ENCODE measurements at places on chromosomes 6 and 20.
A peak's percentile ranks its signal among the peaks of the same experiment; 100 is the strongest.

- DNase-seq, result peak; percentile 36
- H3K27me3 ChIP-seq, result peaks cover 5% of the 10 kb centered on the region
- no peak overlapping the region for H3K4me3 ChIP-seq
- H3K36me3 ChIP-seq, result peaks cover 10% of the 10 kb centered on the region
Observed at GRCh38 chr20:2816583-2817340, 598 bp downstream of the TMEM239 start.

DNA sequence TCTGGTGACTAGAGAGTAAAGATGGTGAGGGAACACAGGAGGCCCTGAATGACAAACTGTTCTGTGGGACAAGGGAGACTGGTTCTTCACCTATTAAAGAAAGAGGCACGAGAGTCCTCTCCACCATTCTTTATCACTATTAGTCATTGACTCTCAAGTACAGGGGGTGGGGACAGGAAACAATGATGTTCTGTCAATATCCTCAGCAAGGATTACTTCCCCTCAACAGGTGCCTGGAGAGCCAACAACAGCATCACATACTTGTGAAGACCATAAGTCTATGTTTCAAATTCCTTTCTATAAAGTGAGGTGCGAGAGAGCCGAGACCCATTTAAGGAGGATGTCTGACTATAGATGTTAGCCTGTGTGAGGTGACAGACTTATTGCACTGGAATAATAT, 72.4 kb upstream of the TBC1D7 start:
- DNase-seq, result no peak
- no peaks in the 10 kb centered on the region for H3K4me1 ChIP-seq
- H3K4me3 ChIP-seq, result no peak overlapping the region
- no peak overlapping the region for H3K27ac ChIP-seq

- H3K4me3 ChIP-seq, result no peak overlapping the region
- H3K4me1 ChIP-seq, result peaks cover 72% of the 10 kb centered on the region
- H3K27me3 ChIP-seq, result peaks cover 35% of the 10 kb centered on the region
- peaks cover 1% of the 10 kb centered on the region for H3K36me3 ChIP-seq
Observed at GRCh38 chr6:106092279-106092678, 6.1 kb downstream of the PRDM1 start.

- H3K27me3 ChIP-seq, result peaks cover 15% of the 10 kb centered on the region
- H3K4me1 ChIP-seq, result no peaks in the 10 kb centered on the region
- no peak overlapping the region for H3K27ac ChIP-seq
Observed at GRCh38 chr6:169931261-169931660, 179.8 kb downstream of the ERMARD start.

GRCh38 chr6:36594816-36595643, 868 bp downstream of the SRSF3 start:
- peaks cover 44% of the 10 kb centered on the region for H3K36me3 ChIP-seq
- peak; percentile 46 for DNase-seq
- H3K4me1 ChIP-seq, result peaks cover 47% of the 10 kb centered on the region

- peak overlapping the region; percentile 94 for H3K27ac ChIP-seq
- DNase-seq, result no peak
- H3K4me1 ChIP-seq, result peaks cover 23% of the 10 kb centered on the region
- H3K36me3 ChIP-seq, result peaks cover 24% of the 10 kb centered on the region
- H3K27me3 ChIP-seq, result no peaks in the 10 kb centered on the region
Observed at GRCh38 chr6:18262702-18263417, 1.5 kb downstream of the DEK start.

- H3K4me1 ChIP-seq, result peaks cover 46% of the 10 kb centered on the region
- H3K27ac ChIP-seq, result no peak overlapping the region
- no peaks in the 10 kb centered on the region for H3K27me3 ChIP-seq
- H3K4me3 ChIP-seq, result peak overlapping the region; percentile 79
- peaks cover 2% of the 10 kb centered on the region for H3K36me3 ChIP-seq
Observed at GRCh38 chr20:64038224-64038564, 2.2 kb downstream of the C20orf204 start.

GRCh38 chr6:110476046-110476849, at the start of gene SLC22A16:
SLC22A16 (minus strand) TSS chr6:110476613; CDS start chr6:110476574, 39 bp downstream.
- peak within 1 kb of the TSS; percentile 76 for H3K4me3 ChIP-seq
- H3K36me3 ChIP-seq, result no peaks in the 10 kb centered on the region
- no peak for DNase-seq
- peaks cover 22% of the 10 kb centered on the region for H3K27me3 ChIP-seq
- H3K4me1 ChIP-seq, result peaks cover 13% of the 10 kb centered on the region
- H3K27ac ChIP-seq, result no peak within 1 kb of the TSS

DNA sequence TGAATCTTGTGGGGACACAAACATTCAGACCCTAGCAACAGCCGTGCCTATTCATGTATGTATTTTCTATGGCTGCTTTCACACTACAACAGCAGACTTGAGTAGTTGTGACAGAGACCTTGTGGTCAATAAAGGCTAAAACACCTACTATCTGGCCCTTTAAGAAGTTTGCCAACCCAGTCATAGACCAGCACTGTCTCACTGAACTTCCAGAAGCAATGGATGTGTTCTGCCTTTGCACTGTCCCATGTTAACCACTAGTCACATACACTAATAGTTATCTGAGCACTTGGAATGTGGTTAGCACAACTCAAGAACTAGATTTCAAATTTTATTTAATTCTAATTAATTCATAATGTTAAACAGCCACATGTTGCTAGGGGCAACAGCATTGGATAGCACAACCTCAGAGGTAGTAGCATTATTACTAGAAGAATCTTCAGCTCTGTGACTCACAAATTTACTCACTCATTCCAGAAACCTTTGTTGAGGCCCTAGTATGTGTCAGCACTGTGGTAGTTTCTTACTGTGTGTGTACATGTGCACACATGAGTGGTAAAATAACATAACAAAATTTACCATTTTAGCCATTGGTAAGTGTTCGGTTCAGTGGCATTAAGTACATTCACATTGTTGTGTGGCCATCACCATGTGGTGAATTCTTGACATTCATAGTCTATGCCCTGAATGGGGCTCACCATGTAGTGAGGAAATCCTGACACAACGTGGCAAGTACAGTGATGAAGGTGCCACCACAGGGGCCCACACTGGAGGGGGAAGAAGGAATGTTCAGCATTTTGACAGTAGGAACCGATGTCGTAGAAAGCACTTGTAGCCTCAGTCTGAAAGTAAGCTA, 107.3 kb downstream of the CEP57L1 start:
- no peaks in the 10 kb centered on the region for H3K4me1 ChIP-seq
- H3K36me3 ChIP-seq, result no peaks in the 10 kb centered on the region
- DNase-seq, result no peak
- no peak overlapping the region for H3K27ac ChIP-seq
- no peaks in the 10 kb centered on the region for H3K27me3 ChIP-seq

DNA sequence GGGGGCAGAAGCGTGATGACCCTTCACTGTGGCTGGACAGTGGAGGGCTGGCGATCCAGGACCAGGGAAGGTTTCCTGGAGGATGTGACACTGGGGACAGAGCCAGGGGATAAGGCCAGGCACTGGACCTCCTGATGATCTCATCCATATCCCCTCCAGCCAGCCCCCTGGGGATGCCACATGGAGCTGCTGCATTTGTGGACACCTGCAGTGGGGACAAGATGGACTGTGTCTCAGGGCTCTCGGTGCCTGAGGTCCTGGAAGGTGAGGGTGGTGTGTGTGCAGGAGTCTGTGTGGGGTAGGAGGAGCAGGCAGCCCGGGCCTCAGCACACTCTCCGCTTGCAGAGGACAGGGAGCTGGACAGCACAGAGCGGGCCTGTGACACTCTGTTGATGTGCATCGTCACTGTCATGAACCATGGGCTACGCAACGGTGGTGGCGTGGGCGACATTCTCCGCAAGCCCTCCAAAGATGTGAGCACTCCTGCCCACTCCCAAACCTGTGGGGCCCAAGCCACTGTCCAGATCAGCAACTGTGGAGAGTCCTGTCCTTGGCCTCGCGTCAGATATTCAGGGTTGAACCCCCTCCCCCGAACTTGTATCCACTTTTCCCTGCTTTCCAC, 19.9 kb downstream of the UQCC2 start:
- H3K36me3 ChIP-seq, result peaks cover 42% of the 10 kb centered on the region
- H3K4me1 ChIP-seq, result peaks cover 53% of the 10 kb centered on the region
- peak overlapping the region; percentile 84 for H3K27ac ChIP-seq
- no peak overlapping the region for H3K4me3 ChIP-seq
- H3K27me3 ChIP-seq, result no peaks in the 10 kb centered on the region

- no peaks in the 10 kb centered on the region for H3K27me3 ChIP-seq
- H3K27ac ChIP-seq, result no peak overlapping the region
- no peak for DNase-seq
- H3K36me3 ChIP-seq, result peaks cover 13% of the 10 kb centered on the region
- H3K4me1 ChIP-seq, result peaks cover 2% of the 10 kb centered on the region
Observed at GRCh38 chr6:89311853-89312531, 3.1 kb downstream of the GABRR2 start.
